Activated naive CD4-positive, alpha-beta T cell treated with anti-CD3 and anti-CD28 coated beads, Interleukin-2, amount 50 U/mL, for 16 hours (primary cell): ENCODE measurements at places on chromosomes 12 and 14.

DNA sequence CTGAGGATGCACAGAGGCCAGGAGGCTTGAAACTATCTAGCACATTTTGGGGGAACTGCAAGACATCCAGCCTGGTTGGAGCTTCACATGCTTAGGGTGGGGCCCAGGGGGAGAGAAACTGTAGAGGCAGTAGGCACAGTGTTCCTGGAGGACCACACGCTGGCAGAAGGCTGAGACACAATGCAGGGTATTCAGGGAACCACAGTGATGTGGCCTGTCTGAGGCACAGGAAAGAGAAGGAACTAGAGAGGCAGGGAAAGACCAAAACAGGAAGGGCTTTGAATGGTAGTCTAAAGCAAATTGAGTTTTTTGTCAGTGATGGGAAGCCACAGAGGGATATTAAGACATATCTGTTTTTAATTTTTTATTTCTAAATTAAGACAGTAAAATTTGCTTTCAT lies 100.2 kb upstream of the PRICKLE1 start:
- DNase-seq, result no peak

DNA sequence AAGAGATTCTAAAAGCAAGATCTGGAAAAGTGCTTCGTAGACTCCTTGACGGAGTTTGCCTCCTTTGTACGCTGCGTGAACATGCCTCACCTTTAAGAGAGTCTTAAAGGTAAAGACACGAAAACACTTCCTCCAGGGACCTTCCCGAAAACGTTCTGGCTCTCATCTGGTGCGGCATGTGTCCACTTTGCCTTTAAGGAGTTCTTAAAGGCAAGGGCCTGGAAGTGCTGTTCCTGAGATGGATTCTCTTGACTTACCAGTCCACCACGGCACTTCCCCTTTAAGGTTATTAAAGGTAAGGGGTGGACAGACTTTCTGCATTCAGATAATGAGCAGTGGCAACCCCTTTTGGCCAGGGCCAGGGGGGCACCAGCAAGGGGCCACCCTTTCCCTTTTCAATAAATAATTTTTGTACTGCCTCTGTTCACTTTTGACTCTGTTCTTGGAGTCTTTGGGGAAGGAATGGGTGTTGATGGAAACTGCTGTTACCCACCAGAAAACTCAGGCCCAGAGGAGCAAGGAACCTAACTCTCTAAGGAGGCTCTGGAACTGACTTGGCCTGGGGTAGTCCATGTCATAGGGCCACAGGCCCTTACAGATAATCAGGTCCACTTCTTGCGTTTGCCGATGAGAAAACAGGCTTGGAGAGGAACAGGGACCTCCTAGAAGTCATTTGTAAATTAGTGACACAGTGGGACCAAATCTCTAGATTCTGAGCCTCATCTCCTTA lies 4.4 kb downstream of the REM2 start:
- DNase-seq, result no peak

DNA sequence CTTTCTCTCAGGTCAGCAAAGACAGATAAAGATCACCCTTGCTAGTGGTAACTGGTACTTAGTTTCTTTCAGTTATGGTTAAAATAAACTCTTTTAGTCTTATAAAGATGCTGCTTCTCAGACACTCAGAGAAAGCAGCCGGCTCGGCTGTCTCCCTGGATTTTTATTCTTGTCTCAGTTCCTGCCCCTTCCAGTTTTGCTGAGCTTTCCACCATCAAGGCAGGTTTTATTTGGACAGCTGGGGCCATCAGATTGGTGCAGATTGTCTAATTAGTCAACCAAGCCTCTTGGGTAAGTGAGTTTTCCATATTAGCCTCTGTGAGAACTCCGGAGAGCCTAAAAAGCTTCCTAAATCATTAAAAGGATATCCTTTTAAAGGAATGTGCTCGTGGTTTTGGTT lies 130.8 kb upstream of the BMP4 start:
- no peak for DNase-seq

DNA sequence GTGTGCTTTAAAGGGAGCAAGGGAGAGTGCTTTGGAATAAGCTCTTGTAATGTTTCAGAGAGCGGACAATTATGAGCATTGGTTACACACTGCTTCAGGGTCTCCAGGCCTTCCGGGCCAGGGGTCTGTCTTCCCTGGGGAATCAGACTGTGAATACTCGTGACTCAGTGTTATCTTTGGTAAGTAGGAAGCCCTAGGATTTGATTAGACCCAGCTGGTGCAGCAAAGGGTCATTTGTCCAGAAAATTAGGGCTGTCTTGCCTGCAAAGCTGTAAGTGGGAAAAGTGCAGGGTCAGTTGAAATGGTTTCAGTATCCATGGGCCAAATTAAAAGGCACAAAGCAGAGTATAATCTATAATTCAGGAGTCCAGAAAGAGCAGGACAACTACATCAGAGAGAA lies 475.6 kb downstream of the MED13L start:
- no peak for DNase-seq

DNA sequence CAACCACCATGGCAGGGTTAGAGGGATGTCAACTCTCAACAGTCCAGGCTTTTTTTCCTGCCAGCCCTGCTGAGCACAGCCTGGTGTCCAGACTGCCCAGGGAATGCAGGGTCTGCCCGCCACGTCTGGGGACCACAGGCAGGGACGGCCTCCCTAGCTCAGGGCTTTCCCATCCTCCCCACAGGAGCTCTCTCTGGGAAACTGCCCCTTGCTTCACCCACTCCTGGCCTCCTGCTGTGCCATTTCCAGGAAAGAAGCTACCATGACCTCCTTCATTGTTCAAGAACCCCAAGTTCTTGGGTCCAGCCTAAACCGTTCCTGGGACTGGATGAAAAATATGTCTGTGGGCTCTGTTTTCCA lies 4.8 kb downstream of the SCNN1A start:
- DNase-seq, result no peak

DNA sequence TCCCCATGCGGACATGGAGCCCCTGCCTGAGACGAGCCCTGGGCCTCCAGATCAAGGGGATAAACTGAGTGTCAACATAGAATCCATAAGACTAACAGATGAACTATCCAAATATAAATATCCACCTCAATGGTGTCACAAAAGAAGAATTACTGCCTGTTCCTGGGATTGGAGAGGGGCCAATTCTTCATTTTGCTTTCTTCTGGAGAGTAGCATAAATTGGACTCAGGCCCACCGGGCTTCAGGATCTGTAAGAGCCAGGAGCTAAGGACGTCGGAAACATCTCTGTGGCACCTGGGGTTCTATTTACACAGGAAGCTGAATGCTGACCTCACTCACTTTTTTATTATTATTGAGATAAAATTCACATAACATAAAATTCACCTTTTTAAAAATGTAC lies 408.2 kb upstream of the CCDC196 start:
- no peak for DNase-seq

- no peak for DNase-seq
Measured at GRCh38 chr12:58099476-58099875, 158.1 kb downstream of the ATP23 start.

DNA sequence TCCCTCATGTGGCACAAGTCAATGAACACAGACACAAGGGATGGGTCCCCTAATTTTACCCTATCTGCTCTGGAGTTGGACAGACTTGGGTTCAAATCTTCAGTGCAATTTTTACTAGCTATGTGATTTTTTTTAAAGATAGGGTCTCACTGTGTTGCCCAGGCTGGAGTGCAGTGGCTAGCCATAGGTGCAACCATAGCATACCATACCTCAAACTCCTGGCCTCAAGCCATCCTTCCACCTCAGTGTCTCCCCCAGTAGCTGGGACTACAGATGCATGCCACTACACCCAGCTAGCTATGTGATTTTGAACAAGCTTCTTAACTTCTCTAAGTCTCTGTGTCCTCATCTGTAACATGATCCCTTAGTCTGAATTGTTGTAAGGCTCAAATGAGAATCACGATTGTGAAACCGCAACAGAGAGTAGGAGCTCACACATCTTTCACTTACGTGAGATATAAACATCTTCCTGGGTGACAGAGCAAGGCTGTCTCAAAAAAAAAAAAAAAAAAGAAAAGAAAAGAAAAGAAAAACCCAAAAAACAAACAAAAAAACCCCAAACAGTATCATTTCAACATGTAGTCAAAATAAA lies 4.7 kb downstream of the CALCOCO1 start:
- no peak for DNase-seq

DNA sequence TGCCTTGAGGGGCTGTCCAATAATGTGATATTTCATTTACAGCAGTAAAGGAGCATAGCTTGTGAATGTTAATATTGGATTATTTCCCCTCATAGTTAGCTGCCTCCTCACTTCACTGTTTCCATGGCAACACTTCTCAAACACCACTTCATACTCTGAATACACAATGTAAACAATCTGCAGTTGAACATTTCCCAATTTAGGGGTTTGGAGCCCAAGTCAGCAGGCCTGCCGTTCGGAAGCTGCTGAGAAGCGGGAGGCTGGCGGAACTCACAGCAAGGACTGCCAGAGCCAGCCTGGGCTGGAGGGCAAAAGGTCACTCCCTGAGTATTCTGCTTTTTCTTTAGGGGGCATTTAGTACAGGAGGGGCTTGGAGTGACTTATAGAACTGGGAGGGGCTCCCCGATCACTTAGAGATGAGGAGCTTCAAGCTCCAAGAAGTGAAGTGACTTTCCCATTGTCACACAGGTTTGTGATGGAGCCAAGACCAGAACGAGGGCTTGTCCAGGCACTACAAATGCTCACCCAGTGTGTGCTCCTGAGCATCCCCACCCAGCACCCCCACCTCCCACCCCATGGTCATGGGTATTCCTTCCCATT lies 12.1 kb upstream of the SLC24A4 start:
- no peak for DNase-seq

GRCh38 chr14:49408187-49408933 lies 177.8 kb downstream of the RPS29 start:
- DNase-seq, result no peak
